MCF 10A (cell line): ENCODE measurements at places on chromosomes 16 and 17.

GRCh38 chr16:88461331-88462269 is 8.5 kb downstream of the ZFPM1 start:
- DNase-seq: no peak

DNA sequence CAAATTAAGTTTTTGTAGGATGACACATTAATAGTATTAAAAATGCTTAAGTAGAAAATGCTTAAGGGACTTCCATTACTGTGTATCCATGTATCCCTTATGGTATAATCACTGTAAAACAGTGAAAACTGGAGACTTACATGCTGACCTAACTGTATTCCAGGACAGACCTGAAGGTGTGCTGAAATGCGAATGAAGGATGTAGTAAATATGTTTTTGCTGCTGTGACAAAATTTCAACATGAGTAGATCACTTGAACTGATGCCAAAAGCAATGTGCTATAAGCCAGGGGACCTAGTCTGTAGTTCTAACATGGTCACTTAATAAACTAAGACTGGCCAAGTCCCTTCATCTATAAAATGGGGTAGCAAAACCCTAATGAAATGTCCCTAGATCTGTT is 142.0 kb upstream of the CORO6 start:
- DNase-seq: no peak

DNA sequence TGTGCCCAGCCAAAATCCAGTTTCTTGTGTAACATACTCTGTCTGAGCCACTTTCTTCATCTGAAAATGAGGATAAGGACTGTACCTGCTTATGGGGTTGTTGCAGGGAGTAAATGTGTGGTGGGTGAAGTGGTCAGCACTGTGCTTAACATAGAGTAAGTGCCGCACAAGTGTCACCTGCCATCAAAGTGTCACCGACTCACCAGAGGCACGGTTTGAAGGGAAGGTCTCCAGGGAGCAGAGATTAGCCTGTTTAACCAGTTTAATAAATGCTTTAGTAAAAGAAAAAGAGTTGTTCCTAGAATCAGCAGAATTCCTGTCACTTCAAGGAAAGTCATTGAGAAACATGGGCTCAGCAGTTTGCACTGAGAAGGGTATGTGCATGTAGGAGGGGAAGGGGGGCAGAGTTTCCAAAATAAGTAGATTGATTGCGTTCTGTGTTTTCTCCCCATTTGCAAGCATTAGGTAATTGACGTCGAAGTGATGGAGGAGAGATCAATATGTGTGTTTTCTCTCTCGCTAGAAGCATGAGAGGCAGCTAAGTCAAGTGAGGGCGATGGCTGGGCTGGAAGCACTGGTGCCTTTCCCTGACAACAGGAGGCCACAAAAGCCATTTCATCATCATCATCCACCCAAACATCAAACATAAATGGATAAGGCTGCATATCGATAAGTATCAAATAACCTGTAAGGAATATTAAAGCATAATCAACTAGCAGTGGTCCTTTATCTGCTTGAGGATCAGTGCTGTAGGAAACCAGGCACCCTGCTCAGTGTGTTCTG is 19.1 kb downstream of the FAM20A start:
- no peak for DNase-seq

DNA sequence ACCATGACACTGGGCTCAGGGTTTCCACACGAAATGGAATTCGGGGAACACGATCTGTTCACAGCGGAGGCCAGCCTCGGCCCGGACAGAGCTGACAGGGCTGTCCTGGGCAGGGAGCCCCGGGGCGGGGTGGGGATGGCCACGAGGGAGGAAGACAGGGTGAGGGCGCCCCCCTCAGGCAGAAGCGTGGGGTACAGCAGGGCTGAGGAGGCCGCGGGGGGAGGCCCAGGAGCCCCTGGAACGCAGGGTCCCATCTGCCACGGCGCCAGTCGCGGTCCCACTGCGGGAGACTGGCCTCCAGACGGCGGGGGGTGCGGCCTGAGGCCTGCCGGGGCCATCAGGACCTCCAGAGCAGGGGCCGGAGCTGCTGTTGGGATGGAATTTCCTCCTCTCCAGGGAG is 75.9 kb downstream of the LMF1 start:
- DNase-seq: no peak

DNA sequence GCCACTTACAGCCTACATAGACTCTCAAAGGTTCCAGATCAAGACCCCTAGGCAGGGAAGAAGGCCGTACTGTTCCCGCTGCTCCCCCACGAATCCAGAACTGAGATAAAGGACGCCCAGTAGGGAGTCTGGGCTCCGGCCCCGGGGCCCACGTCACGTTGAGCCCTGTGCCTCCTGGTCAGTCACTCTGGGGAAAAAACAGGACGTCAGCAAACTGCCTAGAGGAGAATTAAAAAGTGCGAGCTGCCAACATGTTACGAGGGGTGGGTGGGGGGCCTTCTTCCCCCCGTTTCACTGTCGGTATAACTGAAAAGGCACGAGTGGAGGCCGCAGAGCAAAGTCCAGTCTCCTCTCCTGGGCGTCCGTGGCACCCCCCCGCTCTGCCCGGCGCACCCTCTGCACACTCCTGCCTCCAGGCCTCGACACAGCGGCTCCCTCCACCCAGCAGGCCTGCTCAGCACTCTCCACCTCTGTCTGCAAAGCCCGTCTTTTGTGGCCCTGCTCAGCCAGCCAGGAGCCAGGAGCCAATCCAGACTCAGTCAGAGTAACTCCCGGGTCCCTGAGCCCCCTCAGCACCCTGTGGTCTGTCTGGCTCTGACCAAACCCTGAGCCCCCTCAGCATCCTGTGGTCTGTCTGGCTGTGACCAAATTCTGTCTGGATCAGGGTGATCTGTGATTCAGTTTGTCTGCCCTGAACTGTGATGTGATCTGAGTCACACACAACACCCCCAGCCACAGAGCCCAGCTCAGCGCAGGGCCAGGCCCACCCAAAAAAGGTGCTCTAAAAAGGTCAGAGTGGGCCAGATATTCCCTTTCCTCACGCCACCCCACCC is 6.2 kb downstream of the ITGAE start:
- DNase-seq: no peak

DNA sequence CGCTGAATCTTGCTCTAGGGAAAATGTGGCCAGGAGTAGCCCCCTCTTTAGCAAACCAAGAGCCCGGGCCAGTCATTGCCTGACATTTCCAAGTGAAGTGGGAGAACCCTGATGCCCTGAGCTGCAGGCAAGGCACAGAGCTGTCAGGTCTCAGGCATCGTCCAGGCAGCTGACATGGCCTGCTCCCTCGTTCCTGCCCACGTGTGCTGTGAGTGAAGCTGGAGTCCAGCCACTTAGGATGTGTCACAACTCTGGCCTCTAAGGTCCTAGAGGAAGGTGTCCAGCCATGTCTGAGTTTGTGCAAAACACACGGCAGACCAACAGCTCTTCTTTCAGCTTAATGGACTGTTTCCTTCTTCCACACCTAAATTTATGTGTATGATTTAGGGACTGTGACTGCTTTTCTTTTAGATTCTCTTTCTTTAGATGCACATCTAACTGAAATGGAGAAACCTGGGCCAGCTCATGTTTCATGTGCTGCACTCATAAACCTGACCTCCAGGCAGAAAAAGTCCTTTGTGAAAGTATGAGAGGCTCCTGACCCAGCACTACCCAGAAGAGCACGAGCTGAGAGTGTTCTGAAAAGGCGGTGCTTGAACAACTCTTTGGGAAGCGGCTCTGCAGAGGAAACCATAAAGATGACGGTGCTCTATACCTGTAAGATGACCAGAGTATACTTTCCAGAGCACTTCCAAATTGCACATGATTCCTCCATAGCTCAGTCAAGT is 14.8 kb upstream of the LIMD2 start:
- no peak for DNase-seq

- DNase-seq: no peak
Observed at GRCh38 chr16:67242138-67242730, 5.0 kb downstream of the FHOD1 start.

- no peak for DNase-seq
Observed at GRCh38 chr17:20241855-20242254, 225.5 kb downstream of the LGALS9B start.

DNA sequence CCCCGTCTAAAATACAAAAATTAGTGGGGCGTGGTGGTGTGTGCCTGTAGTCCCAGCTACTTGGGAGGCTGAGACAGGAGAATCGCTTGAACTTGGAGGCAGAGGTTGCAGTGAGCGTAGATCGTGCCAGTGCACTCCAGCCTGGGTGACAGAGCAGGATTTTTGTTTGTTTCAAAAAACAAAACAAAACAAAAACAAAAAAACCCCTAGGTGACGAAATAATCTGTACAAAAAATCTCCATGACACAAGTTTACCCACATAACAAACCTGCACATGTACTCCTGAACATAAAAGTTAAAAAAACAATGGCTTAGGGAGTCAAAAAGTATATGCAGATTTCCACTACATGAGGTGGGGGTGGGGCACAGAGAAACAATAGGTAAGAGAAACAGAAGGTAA is 140.5 kb upstream of the ASIC2 start:
- no peak for DNase-seq

- no peak for DNase-seq
Observed at GRCh38 chr17:6465206-6466003, 21.1 kb downstream of the PIMREG start.

DNA sequence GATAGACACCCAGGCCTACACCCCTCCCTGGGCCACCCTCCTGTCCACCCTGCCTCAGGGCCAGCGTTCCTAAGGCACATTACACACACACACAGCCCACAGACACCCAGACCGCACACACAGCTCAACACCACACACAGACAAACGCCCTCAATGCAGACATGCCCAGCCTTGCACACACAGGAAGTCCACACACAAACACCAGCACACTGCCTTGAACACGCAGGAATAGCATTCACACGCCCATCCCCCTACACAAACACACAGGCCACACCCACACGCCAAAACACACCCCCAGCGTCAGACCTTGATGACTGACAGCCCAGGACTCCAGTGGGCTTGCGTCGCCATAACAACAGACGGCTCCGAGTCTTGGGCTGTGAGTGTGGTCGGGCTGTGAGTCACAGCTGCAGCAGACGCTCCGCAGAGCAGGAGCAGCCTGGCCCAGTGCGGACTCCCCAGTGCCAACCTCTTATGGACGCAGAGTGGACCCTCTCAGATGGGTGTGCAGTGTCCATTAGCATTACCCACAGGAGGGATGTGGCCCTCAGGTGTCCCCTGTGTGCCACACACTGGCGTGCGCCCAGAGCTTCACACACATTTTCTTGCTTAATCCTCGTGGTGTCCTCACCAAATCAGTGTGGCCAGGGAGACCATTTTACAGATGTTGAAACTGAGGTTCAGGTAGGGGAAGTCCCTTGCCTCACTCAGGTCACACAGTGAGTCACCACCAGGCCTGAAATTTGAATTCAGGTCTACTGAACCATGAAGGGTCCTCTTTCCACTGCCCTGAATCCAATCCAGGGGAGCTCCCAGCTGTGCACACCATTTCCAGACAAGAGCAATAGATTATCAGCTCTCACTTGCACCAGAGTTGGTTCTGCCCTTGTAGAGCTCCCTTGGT is 17.8 kb upstream of the RAI1 start:
- peak; percentile 81 for DNase-seq

- no peak for DNase-seq
Observed at GRCh38 chr17:41976142-41976768, 9.7 kb downstream of the CNP start.

- peak; percentile 88 for DNase-seq
Observed at GRCh38 chr17:7586673-7587419, 3.0 kb downstream of the SOX15 start.

- DNase-seq: no peak
Observed at GRCh38 chr16:69942627-69943170, 8.4 kb upstream of the CLEC18A start.

GRCh38 chr17:55433029-55433628 is 11.5 kb upstream of the MMD start:
- peak; percentile 87 for DNase-seq

- no peak for DNase-seq
Observed at GRCh38 chr16:77290451-77291115, 91.4 kb downstream of the SYCE1L start.

DNA sequence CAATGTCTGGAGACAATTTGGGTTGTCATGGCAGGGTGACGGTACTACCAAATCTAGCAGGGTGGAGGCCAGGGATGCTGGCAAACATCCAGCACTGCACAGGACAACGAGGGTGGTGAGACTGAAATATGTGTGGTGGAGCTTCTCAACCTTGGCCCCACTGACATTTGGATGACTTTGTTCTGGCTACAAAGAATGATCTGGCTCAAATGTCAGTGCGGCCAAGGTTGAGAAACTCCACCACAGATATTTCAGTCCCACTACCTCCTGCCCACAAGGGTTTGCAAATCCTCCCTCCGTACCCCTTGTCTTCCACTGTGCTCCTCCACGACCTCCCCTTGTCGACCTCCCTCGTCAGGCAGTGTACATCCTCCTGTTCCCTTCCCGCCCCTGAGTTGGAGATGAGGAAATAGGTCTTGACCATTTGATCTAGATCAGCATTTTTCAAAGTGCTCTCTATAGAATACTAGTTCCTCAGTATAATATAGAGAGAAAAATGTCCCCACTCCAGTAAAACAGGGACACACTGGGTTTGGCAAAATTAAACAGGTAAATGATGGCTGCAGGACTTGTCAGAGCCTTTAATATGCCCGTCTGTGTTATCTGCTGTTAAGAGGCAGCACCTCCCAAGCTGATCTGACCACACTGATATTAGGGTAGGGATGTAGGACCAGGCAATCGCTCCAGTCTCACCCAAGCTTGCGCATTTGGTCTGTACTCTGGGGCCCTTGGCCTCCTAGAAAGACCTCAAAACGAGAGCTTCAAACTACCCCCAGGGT is 6.8 kb downstream of the OSGIN1 start:
- no peak for DNase-seq

DNA sequence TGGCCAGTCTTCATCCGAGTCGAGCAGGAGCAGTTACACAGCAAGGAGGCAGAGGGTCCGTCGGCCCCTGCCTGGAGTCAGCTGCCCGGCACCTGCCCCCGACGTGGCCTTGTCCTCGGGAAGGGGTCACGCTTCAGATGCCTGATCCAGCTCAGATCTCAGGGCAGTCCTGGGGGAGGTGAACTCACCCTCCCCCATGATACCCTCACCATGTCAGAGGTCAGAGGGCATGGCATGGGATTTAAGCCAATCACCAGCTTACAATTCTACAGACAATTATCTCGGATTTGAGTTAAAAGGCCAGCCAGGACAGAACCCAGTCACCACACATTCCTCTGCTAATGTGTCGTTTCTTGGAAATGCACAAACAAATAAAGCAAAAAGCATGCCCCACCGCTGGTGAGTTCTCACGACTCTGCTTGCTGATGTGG is 211.3 kb downstream of the FOXL1 start:
- no peak for DNase-seq
